ENCODE measurements at places on chromosomes 11 and 22. TPM values are rescaled to one million over a fixed set of nuclear protein-coding genes. Genes with fewer than 3 reads are reported as not detected.
A peak's percentile ranks its signal among the peaks of the same experiment; 100 is the strongest.

The NCF4 gene
- total RNA-seq = not detected

DNA sequence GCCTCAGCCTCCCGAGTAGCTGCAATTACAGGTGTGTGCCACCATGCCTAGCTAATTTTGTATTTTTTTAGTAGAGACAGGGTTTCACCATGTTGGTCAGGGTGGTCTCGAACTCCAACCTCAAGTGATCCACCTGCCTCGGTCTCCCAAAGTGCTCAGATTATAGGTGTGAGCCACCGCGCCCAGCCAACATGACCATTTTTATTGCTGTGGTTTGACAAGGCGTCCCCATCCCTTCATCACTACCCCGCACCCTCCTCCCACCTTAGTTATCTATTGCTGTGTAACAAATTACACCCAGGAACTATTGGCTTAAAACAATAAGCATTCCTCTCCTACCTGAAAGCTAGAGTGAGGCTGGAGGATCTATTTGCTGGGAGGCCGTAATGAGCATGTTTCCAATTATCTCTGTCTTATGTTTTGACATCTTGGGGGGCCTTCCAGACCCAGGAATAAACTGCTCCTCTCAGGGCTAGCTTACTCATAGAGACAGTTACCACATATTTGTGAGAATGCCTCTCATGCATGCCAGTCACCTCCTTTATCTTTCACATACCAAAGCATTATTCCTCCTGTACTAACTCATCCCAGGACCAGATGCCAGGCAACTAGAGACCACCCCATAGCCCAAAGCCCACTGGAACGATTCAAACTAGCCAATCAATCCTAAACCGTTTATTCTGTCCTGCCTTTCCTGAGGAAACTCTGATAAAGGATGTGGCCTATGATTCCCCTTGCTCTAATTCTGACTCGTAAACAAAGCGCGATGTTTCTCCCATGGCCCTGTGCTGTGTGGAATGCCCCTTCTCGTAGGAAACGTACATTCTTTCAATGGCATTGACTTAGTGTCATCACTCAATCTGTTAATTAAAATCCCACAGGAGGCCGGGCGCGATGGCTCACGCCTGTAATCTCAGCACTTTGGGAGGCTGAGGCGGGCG is 19.4 kb downstream of the SNU13 start:
- peak; percentile 37 for DNase-seq

- DNase-seq = no peak
Observed at GRCh38 chr11:108593923-108594434, 411 bp upstream of the EXPH5 start.

DNA sequence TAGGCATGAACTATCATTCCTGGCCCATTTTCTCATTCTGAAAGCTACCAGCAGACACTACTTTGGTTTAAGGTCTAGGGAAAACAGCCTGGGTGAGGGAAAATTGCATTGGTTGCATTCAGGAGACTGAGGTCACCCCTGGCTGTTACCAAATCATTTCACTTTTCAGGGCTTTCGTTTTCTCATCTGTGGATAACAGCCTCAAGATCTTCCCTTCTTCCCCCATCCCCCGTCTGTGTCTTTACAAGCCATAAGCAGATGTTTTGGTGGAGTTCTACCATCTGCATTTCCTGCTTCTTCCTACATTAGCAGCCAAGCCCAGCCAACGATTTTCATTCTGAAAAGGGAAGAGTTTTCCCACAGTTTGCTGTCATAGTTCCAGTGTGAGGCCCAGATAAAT is 130.4 kb downstream of the HIPK3 start:
- peak; percentile 69 for DNase-seq

DNA sequence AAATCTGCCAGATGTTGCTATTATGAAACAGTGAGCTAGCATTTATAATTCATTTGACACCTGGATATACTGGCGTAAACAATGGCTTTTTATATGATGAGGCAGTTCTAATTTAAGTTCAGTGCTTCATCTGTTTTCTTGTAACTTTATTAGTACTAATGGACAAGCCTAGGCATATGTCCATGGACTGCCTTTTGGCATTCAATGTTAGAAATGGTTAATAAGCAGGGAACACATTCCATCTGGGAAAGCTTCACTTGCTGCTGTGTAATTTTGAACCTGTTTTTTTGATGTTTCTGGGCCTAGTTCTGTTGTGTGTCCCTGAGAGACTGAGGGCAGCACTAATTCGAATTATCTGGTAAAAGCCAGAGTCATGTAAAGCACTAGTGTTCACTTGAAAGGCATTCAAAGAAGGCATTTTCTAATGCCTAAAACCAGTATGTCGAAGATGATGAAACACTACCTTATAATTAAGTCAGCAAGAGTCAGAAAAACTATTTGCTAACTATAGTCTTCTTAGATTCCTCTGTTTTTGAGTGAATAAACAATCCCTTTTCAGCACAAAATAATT is 138.5 kb downstream of the SWAP70 start:
- DNase-seq = peak; percentile 49
